ENCODE measurements at places on chromosomes 7 and 10.

DNA sequence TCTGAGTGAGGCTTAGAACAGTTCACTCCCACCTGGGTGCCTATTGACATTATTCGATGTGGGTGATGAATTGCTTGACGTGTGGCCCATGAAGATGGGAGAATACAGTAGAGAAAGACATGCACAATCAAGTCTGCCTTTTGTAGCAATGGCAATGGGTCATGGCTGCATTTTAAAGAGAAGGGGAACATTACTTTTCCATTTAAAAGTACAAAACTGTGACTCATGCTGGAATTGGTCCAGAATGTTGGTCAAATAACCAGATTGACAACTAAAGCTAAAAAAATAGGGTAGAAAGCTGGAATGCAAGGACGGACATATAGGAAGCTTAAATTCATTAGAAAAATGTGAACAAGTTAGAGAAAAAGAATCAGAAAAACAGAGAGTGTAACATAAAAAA, 104.1 kb upstream of the SLC25A13 start:
- DNase-seq: no peak

DNA sequence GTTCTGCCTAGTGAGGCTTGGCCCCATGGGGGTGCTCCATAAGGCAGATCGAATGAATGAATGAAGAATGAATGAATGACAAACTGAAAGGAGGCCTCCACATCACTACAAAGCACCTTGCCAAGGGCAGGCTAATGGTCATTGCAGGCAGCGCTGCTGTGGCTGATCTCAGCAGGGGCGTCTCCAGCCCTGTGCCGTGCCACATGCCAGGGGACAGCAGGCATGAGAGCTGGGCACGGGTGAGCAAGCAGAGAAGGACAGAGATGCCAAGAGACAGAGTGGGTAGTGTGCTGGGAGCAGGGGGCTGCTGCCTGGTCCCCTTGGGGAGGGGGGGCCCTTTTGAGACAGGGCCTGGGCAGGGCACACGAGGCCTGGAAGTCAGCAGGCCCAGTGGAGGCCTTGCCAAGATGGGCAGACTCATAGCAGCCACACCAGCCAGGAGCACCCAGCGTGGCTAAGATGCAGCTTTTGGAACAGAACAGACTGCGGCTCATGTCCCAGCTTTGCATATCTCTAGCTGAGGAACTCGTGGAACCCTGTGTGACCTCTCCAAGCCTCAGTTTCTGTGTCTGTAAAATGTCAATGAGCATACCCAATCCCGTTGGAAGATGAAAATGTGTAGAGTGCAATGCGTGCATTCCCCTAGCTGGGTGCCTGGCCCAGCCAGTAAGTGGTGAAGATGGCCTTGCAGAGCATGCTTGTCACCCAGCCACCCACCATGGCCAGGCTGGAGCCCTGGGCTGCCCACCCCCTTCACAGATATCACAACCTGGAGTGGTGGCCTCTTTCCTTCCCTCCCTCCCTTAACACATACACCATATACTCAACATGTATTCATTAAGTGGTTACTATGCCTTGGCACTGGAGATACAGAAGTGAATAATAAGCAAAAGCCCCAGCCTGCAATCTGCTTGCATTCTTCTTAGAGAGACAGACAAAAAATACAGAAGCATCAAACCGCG, 61.1 kb upstream of the LRRC18 start:
- no peak for DNase-seq

DNA sequence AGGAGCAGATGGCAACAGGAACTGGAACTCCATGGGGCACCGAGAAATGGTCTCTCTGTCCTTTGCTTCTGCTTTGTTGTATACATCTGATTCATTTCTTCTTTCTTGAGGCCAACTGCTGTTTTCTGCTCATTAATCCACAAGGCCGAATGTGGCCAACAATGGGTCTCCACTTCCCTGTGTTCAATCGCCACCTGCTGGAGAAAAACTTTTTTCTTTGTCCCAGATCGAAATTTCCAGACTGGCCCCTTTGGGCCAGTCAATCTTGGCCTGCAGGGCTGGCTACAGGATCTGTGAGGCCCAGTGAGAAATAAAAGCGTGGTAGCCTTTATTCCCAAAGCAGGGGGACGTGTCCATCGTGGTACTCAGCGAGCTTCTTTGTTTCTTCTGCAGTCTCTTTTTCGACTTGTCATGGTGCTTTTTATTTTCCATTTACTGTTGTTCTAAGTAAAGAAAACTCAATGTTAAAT, 58.8 kb downstream of the PARP12 start:
- DNase-seq: no peak

- no peak for DNase-seq
Measured at GRCh38 chr7:2567679-2568278, 9.0 kb downstream of the IQCE start.

DNA sequence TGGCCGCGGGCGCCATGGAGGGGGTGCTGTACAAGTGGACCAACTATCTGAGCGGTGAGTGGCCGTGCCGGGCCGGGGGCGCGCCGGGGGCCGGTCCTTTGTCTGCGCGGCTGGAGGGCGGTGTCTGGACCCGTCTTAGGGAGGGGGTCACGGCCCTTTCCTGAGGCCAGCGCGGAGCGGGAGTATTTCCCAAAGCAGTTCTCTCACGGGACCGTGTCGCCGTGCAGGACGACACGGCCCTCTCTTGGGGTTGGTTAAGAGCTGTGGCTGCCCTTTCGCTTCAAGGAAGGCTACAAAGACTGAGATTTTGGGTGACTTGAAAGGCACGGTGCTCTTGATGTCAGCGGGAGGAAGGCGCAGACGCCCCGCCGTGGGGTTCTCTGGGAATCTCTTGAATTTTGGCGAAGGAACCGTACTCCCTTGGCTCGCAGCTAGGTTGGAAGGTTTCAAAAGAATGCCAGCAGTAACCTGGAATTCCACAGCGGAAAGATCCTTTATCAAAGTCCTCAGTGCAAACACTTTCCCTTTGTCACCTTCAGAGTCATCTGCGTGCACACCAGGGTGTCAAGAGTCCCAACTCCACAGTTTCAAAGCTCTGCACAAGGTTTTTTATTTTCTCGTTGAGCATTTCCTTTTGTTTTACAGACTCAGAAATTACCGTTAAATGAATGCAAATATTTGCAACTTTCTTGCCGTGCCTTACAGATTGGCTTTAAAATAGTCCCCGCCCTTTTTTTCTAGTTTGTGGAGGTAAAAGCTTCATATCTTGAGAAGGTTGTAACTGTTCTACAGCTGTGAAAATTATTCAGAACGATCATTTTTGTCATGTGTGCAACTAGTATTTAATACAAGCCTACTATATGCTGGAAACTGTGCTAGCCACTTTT, 780 bp downstream of the PLEKHA8 start:
- DNase-seq: no peak

All from stimulated activated CD8-positive, alpha-beta memory T cell treated with anti-CD3 and anti-CD28 coated beads, Interleukin-4, amount 100 ng/mL, for 4 hours (primary cell).